ENCODE measurements at places on chromosomes 5 and 9. TPM values are rescaled to one million over a fixed set of nuclear protein-coding genes. Genes with fewer than 3 reads are reported as not detected.

GRCh38 chr9:125656560-125656959 lies 50.4 kb downstream of the MAPKAP1 start:
- no peak overlapping the region for H3K27ac ChIP-seq
- H3K4me3 ChIP-seq, result no peak overlapping the region
- no peaks in the 10 kb centered on the region for H3K36me3 ChIP-seq
- no peaks in the 10 kb centered on the region for H3K27me3 ChIP-seq

DNA sequence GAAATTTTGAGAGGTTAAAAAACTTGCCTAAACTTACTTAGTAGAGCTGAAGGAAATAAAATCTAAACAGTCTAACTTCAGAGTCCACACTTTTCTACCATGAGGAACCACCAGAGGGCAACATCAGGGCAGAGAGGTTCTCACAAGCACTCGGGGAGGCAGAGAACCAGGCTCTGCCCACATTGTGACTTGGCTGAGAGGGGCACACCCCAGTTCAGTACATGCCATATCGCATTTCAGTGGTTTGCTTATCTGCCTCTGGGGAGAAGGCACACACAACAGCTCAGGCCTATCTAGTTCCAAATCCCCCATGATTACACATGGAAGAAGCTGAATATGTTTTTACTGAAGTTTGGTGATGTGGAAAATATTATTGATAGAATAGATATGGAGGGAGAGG lies 49.2 kb downstream of the EQTN start:
- no peaks in the 10 kb centered on the region for H3K36me3 ChIP-seq
- H3K4me3 ChIP-seq, result no peak overlapping the region
- H3K4me1 ChIP-seq, result no peaks in the 10 kb centered on the region
- no peak overlapping the region for H3K27ac ChIP-seq
- no peaks in the 10 kb centered on the region for H3K27me3 ChIP-seq

DNA sequence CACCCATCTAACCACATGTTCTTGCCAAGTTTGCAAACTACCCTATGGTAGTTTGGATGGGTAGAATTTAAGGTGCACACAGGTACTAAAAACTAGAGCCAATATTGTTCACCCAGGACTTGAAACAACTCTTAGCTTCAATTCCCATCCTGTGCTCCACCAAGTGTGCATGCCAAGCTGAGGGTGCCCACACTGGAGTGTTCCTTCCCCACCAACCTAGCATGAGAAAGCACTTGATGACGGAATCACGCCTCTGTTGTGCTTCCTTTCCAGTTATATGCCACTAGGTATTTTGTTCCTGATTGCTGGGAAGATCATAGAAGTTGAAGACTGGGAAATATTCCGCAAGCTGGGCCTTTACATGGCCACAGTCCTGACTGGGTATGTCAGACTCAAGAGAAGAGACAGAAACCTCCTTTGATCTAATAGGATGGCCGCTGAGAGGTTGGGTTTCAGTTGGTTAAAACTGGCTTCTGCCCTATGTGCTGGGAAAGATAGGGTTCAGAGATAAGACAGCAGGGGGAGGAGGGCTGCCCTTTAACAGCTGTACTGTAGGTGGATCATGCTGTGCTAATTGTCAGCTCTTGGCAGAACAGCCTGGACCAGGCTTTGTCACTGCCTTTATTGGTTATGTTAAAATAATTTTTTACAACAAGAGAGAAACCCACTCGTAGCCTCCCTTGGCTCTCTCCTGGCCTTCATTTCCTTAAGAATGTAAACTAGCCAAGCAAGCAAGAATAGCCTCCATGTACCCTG lies 83.5 kb downstream of the SLC1A1 start:
- no peaks in the 10 kb centered on the region for H3K27me3 ChIP-seq
- no peak overlapping the region for H3K27ac ChIP-seq
- DNase-seq, result no peak
- H3K4me1 ChIP-seq, result no peaks in the 10 kb centered on the region

DNA sequence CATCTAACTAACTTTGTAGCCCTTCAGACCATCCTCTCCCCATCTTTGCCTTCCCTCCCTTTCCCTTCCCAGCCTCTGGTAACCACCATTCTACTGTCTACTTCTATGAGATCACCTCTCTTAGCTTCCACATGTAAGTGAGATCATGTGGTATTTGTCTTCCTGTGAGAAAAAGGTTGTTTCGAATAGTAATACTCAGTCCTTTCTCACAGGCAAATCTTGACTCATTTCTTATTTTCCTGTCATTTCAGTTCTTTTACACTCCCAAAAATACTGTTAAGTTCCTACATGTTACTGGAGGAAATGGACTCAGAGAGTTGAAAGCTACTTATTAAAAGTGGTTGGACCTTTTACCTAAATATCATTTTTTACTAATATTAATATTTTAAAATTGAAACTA lies 82.1 kb downstream of the SLF1 start:
- H3K4me3 ChIP-seq, result no peak overlapping the region
- no peaks in the 10 kb centered on the region for H3K36me3 ChIP-seq
- no peak overlapping the region for H3K27ac ChIP-seq
- H3K27me3 ChIP-seq, result no peaks in the 10 kb centered on the region
- H3K4me1 ChIP-seq, result no peaks in the 10 kb centered on the region
- no peak for DNase-seq

- peaks cover 13% of the 10 kb centered on the region for H3K4me1 ChIP-seq
- no peak for DNase-seq
- H3K36me3 ChIP-seq, result no peaks in the 10 kb centered on the region
- H3K4me3 ChIP-seq, result no peak overlapping the region
Measured at GRCh38 chr9:101510459-101510858, 23.2 kb upstream of the RNF20 start.

- H3K4me1 ChIP-seq, result no peaks in the 10 kb centered on the region
- H3K36me3 ChIP-seq, result no peaks in the 10 kb centered on the region
- no peaks in the 10 kb centered on the region for H3K27me3 ChIP-seq
- H3K4me3 ChIP-seq, result no peak overlapping the region
Measured at GRCh38 chr5:53343187-53343586, 137.2 kb upstream of the FST start.

DNA sequence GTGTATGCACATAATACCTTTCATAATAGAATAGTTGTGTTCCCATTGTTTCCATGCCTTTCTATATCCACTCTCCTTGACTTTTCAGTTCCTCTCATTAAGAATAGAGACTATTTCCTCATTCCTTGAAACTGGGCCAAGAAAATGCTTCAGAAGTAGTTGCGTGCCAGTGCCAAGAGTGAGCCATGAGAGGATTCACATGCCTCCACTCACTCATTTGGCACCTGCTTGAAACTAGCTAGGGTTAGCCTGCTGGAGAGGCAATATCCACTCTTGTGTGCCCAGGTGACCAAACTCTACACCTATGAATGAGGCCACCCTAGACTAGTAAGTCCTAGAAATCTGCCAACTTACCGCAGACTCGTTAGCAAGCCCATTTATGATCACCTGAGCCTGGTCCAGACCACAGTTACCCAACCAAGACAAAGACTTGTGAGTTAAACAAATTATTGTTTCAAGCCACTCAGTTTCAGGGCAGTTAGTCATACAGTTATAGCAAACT lies 276.3 kb downstream of the EPB41L4A start:
- no peaks in the 10 kb centered on the region for H3K27me3 ChIP-seq
- no peak for DNase-seq
- no peaks in the 10 kb centered on the region for H3K4me1 ChIP-seq
- H3K27ac ChIP-seq, result no peak overlapping the region

GRCh38 chr9:82582693-82583092 lies 480.2 kb downstream of the RASEF start:
- H3K27ac ChIP-seq, result no peak overlapping the region
- H3K27me3 ChIP-seq, result no peaks in the 10 kb centered on the region
- H3K36me3 ChIP-seq, result no peaks in the 10 kb centered on the region
- H3K4me3 ChIP-seq, result no peak overlapping the region
- no peaks in the 10 kb centered on the region for H3K4me1 ChIP-seq

DNA sequence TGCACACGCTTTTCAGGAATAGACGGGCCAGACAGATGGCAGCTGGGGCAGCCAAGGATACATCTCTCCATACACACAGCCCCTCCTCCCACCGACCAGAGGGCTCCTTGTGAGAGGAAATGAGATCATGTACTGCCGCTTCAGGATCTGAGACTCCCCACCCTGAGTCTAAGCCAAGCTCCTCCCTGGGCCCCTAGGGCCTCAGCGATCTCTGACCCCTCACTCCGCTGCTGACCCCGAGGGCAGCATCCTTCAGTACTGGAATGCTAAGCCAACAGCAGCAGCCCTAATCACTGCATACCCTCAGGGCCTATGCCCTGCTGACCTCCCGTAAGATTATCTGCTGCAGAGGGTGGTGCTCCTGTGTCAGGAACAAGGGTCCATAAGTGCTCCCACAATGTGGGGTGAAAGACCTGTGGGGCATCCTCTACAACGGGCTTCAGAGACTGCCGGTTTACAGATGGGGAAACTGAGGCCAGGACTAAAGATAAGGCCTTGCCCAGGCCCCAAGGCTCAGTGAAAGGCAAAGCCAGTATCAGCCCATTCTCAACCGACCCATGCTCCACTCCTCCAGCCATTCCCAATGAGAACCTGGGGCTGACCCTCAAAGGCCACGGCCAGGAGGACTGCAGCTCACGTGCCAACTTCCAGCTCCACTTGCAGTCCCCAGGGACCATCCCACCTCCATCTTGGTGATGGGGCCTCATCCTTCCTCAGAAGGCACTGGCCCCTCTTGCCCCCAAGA lies 37.5 kb downstream of the BICD2 start:
- no peak overlapping the region for H3K27ac ChIP-seq
- H3K27me3 ChIP-seq, result no peaks in the 10 kb centered on the region
- no peak for DNase-seq
- peaks cover 28% of the 10 kb centered on the region for H3K36me3 ChIP-seq

DNA sequence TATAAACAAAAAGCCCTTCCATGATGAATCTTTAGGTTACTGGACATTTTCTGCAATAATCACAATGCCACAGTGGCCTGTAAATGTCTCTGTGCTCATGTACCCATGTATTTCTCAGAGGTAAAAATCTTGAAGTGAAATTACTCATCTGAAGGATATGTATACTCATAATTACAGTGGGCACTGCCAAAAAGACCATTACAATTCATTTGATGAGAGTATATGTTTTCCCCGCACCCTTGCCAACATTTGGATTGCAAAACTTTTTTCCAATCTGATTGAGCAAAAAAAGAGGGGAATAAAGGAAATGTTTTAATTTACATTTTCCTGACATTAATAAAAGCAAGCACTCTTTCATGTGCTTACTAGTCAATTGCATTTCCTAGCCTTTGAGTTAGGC lies 110.5 kb downstream of the EPB41L4A start:
- H3K4me3 ChIP-seq, result no peak overlapping the region
- DNase-seq, result no peak
- no peaks in the 10 kb centered on the region for H3K27me3 ChIP-seq
- no peak overlapping the region for H3K27ac ChIP-seq
- H3K36me3 ChIP-seq, result peaks cover 13% of the 10 kb centered on the region
- H3K4me1 ChIP-seq, result no peaks in the 10 kb centered on the region

The TMC1 gene
- total RNA-seq, result 3.1 TPM

The NELFB gene
- total RNA-seq, result 41.4 TPM

The ZNF883 gene
- total RNA-seq, result 1.9 TPM

The MBLAC2 gene
- 6.2 TPM for total RNA-seq

The CYLC2 gene
- total RNA-seq, result not detected

All from esophagus squamous epithelium (tissue), 5 donors.